Activated CD4-positive, alpha-beta T cell treated with anti-CD3 and anti-CD28 coated beads for 1 hour (primary cell): ENCODE measurements at places on chromosomes 1 and 21.

DNA sequence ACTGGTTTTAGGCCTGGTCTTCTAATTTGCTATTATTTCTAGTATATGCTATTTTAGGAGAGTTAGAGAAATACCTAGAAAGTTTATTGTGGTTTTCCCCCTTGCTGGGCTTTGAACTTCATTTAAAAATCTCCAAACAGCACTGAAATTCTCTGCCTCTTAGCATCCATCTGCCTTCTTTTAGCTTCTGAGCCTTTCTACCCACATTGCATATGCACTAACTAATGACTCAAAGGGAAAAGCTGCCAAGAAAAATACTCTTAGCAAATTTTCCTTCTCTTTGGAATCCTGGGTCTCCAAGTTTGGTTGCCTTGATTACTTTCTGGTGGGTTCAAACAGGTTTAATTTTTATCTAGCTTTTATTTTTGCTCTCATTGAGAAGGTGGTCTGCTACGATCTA, 408.4 kb upstream of the PTBP2 start:
- DNase-seq, result no peak

DNA sequence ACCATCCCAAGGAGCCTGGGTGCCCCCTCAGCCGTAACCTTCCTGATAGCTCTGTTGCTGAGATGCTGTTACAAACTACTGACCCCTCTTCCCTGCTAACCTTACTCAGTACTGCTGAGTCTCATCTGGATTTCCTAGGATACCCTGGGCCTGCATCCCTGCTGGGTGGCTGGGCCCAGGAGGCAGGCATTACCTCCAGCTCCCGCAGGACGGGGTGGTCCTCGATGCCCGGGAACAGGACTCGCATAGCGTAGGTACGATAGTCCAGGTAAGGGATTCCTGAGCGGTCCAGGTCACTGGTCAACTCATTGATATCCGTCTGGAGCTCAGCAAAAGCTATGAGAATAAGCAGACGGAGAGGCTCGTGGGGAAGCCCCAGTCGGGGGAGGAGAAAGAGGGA, 131.9 kb upstream of the CD34 start:
- DNase-seq, result no peak

- DNase-seq, result no peak
Observed at GRCh38 chr1:13443335-13443979, 33.2 kb downstream of the PRAMEF20 start.

DNA sequence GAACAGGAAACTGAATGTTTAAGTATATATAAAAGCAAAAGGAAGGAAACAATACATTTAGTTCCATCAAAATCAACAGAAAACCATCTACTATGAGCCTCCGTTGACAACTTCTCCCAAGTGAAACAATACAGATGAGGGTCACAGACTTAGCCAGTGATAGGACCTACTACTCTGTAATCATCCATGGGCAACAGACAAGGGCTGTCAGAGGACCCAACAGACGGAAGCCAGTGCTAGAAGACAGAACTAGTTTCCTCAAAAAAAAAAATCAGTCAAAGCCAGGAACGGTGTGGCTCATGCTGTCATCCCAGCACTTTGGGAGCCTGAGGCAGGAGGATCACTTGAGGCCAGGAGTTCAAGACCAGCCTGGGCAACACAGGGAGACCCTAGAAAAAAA, 20.6 kb downstream of the RERE start:
- no peak for DNase-seq

DNA sequence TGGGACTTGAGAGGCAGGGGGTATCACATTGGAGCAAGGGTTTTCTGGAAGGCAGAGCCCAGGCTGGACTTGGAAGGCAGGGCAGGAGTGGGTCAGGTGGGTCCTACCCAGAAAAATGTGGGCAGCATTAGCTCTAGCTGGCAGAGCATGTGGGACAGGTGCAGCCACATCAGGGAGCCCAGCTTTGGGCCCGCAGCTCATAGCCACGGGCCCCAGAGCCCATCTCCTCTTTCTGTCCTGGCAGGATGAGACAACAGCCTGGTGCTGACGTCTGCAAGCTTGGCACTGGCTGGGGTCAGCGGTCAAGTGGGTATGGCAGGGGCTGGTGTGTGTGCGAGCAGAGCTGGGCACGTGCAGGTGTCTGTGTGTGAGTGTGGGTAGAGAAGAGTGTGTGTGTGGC, 154.7 kb downstream of the GRIK3 start:
- no peak for DNase-seq

GRCh38 chr1:99786751-99787501, 20.5 kb upstream of the FRRS1 start:
- DNase-seq, result no peak

GRCh38 chr1:18352636-18353265, 128.0 kb upstream of the KLHDC7A start:
- no peak for DNase-seq

- DNase-seq, result no peak
Observed at GRCh38 chr1:240658312-240658960, 46.5 kb upstream of the GREM2 start.

- DNase-seq, result no peak
Observed at GRCh38 chr1:25786887-25787759, 12.9 kb upstream of the SELENON start.

- DNase-seq, result no peak
Observed at GRCh38 chr1:227330279-227331076, 12.2 kb upstream of the CDC42BPA start.

GRCh38 chr1:186927884-186928283, 99.1 kb downstream of the PLA2G4A start:
- no peak for DNase-seq

DNA sequence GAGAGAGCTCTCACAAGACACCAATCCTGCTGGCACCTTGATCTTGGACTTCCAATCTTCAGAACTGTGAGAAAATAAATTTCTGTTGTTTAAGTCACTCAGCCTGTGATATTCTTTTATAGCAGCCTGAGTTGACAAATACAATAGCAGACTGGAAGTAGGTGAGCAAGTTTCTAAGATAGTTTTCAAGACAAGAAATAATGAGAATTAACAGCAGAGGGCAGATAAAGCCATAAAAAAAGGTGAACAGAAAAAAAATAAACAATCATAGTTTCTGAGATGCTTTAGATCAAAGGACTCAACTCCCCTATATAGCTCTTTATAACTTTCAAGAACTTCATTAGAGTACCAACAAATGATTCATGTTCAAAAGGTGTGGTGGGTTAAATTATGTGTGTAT, 119.8 kb downstream of the PLPPR5 start:
- DNase-seq, result no peak

DNA sequence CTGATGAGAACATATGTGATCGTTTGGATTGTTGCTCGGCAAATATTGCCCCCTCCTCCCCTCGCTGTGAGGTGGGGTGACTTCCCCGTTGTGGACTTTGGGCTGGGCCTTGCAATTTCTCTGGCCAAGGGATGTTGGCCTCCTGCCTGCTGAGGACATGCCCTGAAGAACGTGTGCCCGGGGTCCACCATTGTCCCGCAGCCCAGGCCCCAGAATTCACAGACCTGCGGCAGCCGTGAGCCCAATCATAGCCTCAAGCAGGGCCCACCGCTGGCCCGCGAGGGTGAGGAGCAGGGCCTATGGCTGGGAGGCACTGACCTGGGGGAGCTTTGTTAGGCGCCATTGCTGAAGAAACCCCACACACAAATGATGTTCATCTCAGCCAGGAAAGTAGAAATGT, 58.3 kb upstream of the ACTRT2 start:
- no peak for DNase-seq

- DNase-seq, result no peak
Observed at GRCh38 chr1:170701962-170702361, 38.0 kb downstream of the PRRX1 start.

GRCh38 chr1:172758259-172758658, 99.4 kb downstream of the FASLG start:
- no peak for DNase-seq

- no peak for DNase-seq
Observed at GRCh38 chr1:75838079-75838478, 41.4 kb downstream of the MSH4 start.

DNA sequence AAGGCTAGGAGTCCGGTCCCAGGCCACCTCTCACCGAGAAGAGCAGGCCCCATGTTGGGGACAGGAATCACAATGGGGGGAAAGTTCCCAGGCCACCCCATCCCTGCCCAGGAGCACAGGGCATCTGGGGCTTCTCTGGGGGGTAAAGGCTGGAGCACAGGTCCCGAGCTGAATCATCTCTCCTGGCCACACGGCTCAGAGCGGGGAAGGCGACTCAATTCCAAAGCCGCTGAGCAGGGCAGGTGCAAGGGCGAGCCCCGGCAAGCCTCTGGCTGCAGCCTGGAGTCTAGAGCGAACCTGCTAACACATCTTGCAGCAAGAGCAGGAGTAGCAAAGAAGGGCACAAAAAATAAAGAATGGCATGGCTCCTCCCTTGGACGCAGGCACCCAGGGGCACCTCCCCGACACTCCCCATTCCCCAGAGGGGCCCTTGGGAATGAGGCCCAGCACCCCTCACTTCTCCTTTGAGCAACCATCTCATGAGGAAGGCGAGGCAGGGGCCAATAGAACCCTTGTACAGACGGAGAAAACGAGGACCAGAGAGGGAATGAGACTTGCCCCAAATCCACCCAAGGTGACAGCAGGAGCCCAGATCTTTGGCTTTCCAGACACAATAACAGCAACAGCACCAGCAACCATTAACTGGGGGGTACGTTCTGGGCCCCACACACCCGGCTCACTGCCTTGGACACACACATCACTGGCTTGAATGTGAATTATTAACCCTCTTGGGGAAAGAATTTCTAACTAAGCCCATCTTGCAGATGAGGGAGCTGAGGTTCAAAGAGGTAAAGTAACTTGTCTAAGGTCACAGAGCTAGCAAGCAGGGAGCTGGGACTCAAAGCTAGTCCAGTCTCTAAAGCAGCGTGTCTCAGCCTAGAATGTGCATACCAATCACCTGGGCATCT, 20.7 kb upstream of the ALDH4A1 start:
- DNase-seq, result no peak

GRCh38 chr1:117638141-117638540, 32.3 kb downstream of the TENT5C start:
- no peak for DNase-seq

DNA sequence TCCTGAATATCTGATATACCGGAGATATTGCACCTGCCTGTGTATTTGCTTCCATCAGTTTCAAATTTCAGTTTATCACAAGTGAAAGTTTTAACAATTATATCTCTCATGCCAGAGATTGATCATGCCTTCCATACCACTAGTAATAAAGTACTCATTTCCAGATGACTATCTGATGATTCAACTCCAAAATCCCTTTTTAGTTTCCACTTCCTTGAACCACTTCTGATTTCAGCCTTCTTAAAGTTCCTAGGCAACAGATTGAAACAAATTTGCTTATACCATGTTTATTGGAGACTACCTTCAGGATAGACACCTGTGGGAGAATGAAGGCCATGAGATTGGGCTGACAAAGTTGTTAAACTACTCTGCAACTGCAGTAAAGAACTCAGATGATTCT, 21.5 kb upstream of the COL11A1 start:
- no peak for DNase-seq

- no peak for DNase-seq
Observed at GRCh38 chr1:71262970-71263369, 182.1 kb upstream of the ZRANB2 start.

- DNase-seq, result no peak
Observed at GRCh38 chr1:155984341-155984740, 6.0 kb upstream of the ARHGEF2 start.

DNA sequence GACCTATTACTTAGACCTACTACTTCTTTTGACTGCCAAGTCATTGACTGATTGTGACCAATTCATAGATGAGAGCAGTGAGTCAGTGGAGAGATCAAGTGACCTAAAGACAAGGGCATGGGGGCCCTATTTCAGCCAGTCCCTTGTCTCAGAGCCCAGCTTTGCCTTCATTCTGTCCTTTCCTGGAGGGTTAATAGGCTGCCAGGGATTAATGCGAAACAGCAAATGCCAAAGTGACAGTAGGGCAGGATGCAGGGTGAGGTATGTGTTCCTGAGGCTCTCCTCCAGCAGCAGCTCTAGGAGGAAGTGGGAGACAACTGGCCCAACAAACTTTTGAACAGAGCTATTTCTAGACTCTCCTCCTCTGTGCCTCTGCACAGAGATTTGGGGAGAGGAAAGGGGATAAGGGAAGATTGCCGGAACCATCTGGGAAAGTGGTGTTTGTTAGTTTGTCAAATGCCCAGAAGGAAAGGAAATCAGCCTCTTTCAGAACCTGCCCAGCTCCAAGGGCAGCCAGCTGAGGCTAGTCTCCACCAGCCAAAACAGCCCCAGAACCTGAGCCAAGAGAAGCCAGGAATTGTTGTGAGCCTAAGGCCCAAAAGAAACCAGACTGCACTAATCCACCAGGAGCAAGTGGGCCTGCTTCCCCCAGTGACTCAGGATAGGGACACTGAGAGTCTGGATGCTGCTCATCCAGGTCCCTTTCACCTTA, 4.9 kb upstream of the S100A3 start:
- DNase-seq, result no peak

DNA sequence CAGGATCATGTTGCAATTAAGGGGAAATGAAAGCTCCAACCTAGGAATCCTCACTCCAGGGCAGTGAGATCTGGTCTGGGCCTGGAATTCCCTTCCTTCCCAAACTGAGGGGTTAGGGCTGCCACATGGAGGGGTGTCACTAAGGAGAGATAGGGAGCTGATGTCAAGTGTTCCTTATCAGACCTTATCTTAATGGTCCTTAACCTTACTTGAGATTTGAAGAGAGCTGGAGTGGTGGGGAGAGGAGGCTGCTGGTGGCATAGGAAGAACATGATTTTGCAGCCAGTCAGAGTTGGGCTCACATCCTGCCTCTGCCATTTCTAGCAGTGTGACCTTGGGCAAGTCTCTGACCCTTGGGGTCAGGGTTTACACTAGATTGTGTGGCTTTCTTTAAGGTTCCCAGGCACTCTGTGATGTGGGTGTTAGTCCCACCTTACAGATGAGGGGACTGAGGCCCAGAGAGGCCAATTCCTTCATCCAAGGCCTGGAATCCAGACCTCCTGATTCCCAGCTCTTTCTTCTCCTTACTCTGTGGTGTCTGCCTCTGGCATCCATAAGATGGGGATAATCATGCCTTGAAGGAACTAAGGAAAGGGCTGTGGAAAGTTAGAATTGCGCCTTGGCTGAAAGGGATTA, 56.3 kb upstream of the SYNC start:
- DNase-seq, result no peak

- DNase-seq, result no peak
Observed at GRCh38 chr1:5901841-5902240, 90.4 kb downstream of the NPHP4 start.
